ENCODE measurements at places on chromosomes 7 and 10. TPM values are rescaled to one million over a fixed set of nuclear protein-coding genes. Genes with fewer than 3 reads are reported as not detected.

Gene ZNF487
- total RNA-seq: 8.0 TPM

DNA sequence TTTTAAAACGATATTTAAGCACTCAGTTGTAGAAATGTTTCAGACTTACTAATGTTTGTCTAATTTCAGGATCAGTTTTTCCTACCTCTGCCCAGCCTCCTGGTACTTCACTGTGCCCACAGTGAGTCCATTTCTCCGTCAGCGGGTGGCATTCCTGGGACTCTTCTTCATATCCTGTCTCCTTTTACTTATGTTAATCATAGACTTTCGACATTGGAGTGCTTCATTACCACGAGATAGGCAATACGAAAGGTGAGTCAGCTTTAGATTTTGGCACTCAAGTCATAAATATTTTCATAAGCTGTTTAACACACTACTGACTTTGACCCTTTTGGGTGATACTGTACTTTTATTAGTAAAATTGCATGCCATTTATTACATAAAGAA is 2.1 kb downstream of the ENTPD7 start:
- no peak for DNase-seq

DNA sequence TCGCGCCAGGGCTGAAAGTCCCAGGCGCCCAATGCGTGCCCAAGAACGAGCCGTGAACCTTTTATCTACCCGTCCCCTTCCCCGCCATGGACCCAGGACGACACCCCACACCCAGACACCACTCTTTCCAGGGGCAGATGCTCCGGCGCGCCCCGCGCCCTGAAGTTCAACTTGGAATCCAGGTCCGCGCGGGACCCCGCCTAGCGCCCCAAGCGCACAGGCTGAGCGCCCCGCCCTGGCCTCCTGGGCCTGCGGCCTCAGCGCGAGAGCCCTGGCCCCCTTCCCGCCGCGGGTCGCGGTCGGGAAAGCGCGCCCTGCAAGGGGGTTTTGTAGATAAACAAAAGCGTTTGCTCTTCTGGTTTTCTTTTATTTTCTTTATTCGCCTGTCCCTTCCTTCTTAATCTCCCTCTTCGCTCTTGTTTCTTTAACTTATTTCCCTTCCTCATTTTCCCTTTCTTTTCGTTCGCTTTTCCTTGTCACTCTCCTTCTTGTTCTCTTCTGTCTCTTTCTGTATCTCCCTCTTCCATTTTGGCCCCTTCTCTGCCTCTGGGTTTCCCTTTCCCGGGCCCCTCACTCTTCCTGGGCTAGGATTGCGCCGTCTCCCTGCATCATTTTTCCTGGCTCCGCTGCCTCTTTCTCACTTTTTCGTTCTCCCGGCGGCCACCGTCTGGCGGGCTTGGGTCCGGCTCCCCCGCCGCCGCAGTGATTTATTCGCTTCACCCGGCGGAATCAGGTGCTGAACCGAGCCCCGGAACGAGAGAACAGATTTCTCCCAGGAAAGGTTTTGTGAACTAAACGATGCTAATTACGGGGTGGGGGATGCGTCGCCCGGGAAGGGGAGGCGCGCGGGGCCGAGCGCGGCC is 15.3 kb upstream of the PAX2 start:
- no peak for DNase-seq

Gene SFRP4
- total RNA-seq: 5.0 TPM

Gene NME8
- total RNA-seq: 0.79 TPM
